HepG2 (cell line): ENCODE measurements at places on chromosomes 2 and 18. TPM values are rescaled to one million over a fixed set of nuclear protein-coding genes. Genes with fewer than 3 reads are reported as not detected.

The MAP2 gene
- 0.08 TPM in 1 of 2 replicates, not detected in the other for polyA plus RNA-seq

The GREB1 gene
- 26.8 and 31.3 TPM in 2 replicates for polyA plus RNA-seq

The WDR75 gene
- polyA plus RNA-seq: 54.5 and 63.0 TPM in 2 replicates

The NPPC gene
- not detected in 2 replicates for polyA plus RNA-seq

The ANKRD44 gene
- 0.04 and 0.05 TPM in 2 replicates for polyA plus RNA-seq

The MROH2A gene
- 0.03 and 0.07 TPM in 2 replicates for polyA plus RNA-seq

The RGPD3 gene
- polyA plus RNA-seq: 0.05 and 0.13 TPM in 2 replicates

The KCNG2 gene
- not detected in 2 replicates for polyA plus RNA-seq

The NOL4 gene
- not detected in 2 replicates for polyA plus RNA-seq

The DNER gene
- not detected in 2 replicates for polyA plus RNA-seq

The INHBB gene
- 1.7 and 2.4 TPM in 2 replicates for polyA plus RNA-seq

The NDC80 gene
- polyA plus RNA-seq: 5.5 and 9.6 TPM in 2 replicates

The ALK gene
- polyA plus RNA-seq: not detected in 2 replicates
